ENCODE measurements at places on chromosomes 3 and 15.

GRCh38 chr15:26066896-26067295, 203.8 kb upstream of the ATP10A start:
- DNase-seq = no peak

- no peak for DNase-seq
These were observed 13.6 kb downstream of the UBXN7 start for GRCh38 chr3:196418601-196419000.

DNA sequence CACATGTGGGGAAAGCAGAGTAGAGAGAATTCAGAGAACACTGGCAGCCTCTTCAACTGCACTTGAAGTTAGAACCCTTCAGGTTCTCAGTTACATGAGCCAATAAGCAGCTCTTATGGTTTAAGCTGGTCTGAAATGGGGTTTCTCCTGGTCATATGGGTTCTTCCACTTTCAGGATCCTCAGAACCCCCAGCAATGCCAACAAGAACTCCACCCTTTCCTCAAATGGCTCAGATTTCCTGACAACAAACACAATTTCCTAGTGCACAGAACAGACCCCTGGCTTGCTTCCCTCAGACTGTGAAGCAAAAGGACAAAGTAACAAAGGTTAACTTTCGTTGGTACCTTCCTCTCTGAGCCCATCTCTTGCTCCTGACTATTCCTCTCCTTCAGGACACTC, 23.9 kb upstream of the FRMD4B start:
- DNase-seq = no peak

DNA sequence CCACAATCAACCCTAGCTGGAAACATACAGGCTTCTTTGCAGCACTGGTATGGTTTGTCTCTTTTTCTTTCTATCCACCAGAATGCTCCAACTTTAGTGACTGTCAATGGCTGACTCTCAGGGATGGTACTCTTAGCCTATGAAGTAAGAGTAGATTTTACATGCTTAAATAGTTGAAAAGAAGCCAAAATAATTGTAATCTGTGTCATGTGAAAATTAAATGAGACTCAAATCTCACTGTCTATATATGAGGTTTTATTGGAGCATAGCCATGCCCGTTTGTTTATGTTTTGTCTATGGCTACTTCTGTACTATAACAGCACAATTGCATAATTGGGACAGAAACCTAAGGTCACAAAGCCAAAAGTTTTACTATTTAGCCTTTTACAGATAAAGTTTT, 29.1 kb upstream of the PDZRN3 start:
- no peak for DNase-seq

GRCh38 chr3:125512135-125512920, 7.7 kb downstream of the SNX4 start:
- peak; percentile 6 for DNase-seq

DNA sequence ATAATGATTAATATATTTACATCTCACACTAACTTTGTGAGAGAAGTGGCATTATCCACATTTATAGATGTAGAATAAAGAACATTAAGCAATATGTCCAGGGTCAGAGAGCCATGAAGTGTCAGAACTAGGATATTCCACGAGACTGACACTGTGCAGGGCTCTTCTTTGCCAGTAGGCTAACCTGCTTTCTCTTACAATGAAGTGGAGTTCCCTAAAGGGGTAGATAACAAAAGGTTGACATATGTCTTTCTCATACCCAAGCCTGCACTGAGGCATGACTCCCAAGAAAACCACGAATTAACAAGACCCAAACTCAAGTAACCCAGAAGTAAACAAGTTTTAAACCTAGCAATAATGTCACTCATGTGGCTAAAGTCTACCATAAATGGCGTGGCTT, 191.5 kb upstream of the SLC2A2 start:
- DNase-seq = no peak

DNA sequence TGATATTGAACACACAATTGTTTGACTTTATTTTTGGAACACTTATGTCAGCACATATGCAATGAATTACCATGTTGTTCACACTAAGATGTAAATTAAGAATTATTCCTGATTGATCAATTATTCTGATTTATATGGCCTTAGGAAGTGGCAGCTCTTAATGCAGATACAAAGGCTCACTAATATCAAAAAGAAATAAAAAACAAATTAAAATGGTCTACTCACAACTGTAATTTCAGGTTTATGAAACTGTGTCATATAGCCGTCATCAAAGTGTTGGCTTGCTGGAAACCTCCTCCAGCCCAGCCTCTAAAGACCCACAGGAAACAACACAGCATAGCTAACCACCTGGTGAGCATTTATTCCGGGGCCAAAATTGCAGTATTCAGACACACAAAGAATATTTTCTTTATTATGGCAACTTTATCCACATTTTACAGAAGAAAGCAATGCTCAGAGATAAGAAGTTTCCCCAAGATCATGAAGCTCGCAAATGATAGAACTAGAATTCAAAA, 33.4 kb downstream of the PDZRN3 start:
- DNase-seq = no peak

GRCh38 chr3:159672728-159673688, 315.6 kb upstream of the IL12A start:
- DNase-seq = no peak

GRCh38 chr3:192408647-192409200, 318.6 kb downstream of the FGF12 start:
- peak; percentile 17 for DNase-seq

DNA sequence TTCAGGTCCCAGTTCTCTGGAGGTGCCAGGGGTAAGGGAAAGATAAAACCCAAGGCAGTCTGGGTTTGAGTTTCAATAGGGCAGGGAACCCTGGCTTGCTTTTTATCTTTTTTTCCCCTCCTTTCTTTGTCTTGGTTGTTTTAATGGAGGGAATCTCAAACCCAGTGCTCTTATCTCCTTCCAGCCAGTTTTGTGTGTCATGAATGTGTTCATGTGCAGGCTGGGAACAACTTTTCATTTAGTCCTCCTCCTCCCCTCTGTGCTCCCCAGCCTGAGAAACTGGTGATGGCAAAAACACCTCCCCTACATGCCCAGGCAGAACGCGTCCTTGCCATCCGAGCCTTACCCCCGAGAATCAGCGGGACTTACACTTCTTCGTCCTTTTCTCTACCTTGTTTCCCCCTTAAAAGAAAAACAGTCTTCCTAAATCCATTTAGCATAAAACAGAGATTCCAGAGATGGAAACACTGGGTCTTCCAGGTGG, 10.9 kb downstream of the SEMA3G start:
- DNase-seq = no peak

DNA sequence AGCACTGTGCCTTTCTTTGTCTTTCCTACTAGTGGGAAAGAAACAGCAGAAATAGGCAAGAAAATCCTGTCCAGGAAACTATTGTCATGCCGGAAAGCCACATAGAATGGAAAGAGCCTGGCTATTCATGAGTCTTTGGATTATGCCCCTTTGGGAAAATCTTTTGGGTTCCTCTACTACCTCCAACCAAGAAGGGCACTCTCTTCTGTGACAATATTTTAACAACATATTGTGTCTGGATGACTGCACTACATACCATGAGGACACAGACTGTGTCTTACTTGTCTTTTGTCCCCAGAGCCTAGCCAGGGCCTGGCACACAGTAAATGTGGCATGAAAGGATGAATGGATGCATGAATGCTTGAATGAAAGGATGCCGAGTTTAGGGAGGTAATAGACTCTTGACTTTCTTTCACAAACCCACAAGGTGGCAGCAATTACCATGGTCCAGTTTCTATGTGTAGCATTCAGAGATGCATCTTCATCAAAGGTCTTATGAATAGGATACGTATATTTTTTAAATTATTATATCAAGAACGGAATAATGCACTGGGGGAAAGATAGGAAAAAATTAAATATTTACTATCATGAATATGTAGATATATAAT, 30.3 kb downstream of the ARL14 start:
- peak; percentile 38 for DNase-seq

DNA sequence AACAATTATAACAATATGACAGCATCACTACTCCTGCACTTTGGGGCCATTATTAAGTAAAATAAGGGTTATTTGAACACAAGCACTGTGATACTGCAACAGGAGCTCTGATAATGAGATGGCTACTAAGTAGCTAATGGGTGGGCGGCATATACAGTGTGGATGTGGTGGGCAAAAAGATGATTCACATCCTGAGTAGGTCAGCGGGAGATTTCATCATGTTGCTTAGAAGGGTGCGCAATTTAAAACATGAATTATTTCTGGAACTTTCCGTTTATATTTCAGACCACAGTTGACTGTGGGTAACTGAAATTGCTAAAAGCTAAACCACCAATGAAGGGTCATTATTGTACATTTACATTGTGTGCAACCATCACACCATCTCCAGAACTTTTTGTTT, 42.3 kb downstream of the FBXO22 start:
- no peak for DNase-seq

GRCh38 chr15:56759450-56759845, 26.1 kb upstream of the ZNF280D start:
- no peak for DNase-seq

GRCh38 chr3:156655819-156656550, 18.4 kb upstream of the TIPARP start:
- no peak for DNase-seq

- no peak for DNase-seq
These were observed 112.1 kb upstream of the MB21D2 start for GRCh38 chr3:193029800-193030199.

- no peak for DNase-seq
These were observed 8.8 kb downstream of the TBC1D23 start for GRCh38 chr3:100269410-100270214.

GRCh38 chr3:66655671-66656070, 154.8 kb upstream of the LRIG1 start:
- no peak for DNase-seq

DNA sequence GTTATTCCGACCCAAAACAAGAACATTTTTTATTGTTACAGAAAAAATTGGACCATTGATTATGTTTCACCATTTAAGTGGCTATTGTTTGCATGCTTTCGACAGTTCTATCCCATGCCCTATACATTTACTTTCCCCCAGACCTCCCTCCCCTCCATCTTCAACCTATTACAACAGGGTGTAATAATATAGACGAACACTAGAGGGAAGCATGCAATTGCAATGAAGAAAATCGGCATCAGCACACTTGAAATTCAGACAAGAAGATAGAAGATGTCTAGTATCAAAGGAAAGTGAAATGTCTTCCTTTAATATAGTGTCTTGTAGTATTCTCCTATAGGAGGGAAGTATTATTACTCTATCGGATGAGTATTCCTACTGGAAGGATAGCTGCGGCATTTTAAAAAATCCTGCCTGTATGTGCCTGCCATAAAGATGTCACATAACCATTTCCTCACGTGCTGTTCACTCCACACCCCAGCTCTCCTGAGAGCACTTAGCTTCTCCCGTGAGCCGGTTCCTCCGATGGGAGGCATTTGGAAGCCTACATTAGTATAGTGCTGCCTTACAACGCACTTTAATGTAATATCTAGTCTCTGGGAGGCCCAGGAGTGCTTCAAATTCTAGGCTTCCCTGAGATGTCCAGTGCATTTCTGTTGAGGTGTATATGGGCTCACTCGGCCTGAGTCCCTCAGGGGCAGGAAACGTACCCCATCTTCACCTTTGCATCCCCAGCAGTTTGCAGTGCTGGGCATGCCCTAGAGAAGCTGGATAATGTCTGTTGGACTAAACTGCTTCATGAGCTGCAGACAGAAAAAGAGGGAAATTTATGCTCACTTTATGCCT, 17.8 kb upstream of the ERICH6 start:
- DNase-seq = peak; percentile 61

- no peak for DNase-seq
These were observed 130.4 kb upstream of the FOXB1 start for GRCh38 chr15:59873644-59874272.

GRCh38 chr3:114554731-114555130, 260.9 kb downstream of the TIGIT start:
- no peak for DNase-seq

GRCh38 chr15:87826119-87826747, 430.3 kb downstream of the NTRK3 start:
- DNase-seq = no peak

- peak; percentile 19 for DNase-seq
These were observed 283.8 kb downstream of the C3orf38 start for GRCh38 chr3:88433568-88433967.

DNA sequence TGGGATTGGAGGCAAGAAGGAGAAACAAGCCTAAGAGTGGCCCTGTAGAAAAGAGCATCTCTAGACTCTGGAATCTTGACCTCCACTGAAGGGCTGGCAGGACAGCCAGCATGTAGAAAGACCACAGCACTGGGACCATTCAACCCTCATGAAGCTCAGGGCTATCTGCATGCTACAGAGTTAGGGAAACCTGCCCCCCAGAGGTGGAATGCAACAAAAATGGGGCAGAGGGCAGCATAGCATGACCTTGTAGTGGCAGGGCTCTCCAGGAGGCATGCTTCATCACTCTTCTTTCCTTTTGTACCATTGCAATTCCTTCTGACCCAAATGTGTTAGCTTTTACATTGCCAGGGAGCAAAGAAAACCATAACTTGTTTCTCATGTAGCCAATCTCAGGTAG, 445.4 kb downstream of the EPHB1 start:
- DNase-seq = no peak

Measured in GM20000 (cell line).